AG09309 (cell line): ENCODE measurements at places on chromosomes 4 and X.

GRCh38 chrX:127578395-127578794 lies 473.8 kb downstream of the ACTRT1 start:
- DNase-seq, result no peak

GRCh38 chrX:127300511-127300910 lies 481.0 kb downstream of the PRR32 start:
- DNase-seq, result no peak

DNA sequence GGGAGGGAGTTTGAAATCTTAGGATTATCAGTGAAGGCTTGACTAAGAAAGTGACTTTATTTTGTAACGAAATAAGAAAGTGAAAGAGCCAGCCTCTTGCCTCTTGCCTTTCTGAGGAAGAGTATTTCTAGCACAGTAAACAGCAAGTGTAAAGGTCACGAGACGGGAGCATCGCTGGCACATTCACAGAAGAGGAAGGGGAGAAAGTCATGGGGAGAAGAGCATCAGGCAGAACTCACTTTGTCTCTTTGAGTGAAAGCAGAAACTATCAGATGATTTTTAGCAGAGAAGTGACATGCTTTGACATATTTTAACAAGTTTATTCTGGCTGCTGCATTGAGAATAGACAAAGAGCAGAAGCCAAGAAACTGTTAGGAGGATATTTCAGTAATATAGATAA lies 313.8 kb downstream of the CAMK2D start:
- DNase-seq, result no peak

GRCh38 chr4:163263606-163264005 lies 68.8 kb downstream of the NPY1R start:
- DNase-seq, result no peak

GRCh38 chr4:152610131-152610530 lies 69.7 kb downstream of the TMEM154 start:
- no peak for DNase-seq
